ENCODE measurements at places on chromosomes 2 and 18. TPM values are rescaled to one million over a fixed set of nuclear protein-coding genes. Genes with fewer than 3 reads are reported as not detected.
A peak's percentile ranks its signal among the peaks of the same experiment; 100 is the strongest.

The SKA1 gene
- 0.61 TPM for total RNA-seq

The GGCX gene
- 20.8 TPM for total RNA-seq

The BBS5 gene
- total RNA-seq, result 8.4 TPM

- no peaks in the 10 kb centered on the region for H3K36me3 ChIP-seq
- H3K27ac ChIP-seq, result no peak overlapping the region
- no peaks in the 10 kb centered on the region for H3K4me1 ChIP-seq
- DNase-seq, result no peak
- no peak overlapping the region for H3K4me3 ChIP-seq
- H3K27me3 ChIP-seq, result no peaks in the 10 kb centered on the region
Observed at GRCh38 chr18:76857476-76857875, 35.1 kb downstream of the ZNF236 start.

GRCh38 chr2:232829988-232830387 is 40.1 kb upstream of the SNORC start:
- H3K4me1 ChIP-seq, result no peaks in the 10 kb centered on the region
- DNase-seq, result no peak

DNA sequence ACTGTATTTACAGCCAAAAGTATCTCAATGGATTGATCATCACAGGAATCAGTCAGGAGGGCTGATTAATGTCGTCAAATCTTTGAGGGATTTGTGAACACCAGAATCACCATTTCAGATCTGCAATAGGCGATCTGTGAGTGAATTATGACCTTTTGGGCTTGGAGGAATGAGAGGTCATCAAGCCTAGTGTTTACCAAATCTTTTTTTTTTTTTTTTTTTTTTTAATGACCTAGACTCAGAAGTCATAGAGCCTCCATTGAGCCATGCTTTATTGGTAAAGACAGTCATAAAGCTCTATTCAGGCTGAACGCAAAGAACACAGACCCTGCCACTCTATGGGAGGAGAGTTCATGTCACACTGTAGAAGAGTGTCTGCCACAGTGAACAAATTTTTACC is 97.7 kb downstream of the SOCS6 start:
- no peak overlapping the region for H3K4me3 ChIP-seq
- DNase-seq, result no peak
- no peaks in the 10 kb centered on the region for H3K4me1 ChIP-seq
- H3K27ac ChIP-seq, result no peak overlapping the region
- H3K27me3 ChIP-seq, result no peaks in the 10 kb centered on the region

DNA sequence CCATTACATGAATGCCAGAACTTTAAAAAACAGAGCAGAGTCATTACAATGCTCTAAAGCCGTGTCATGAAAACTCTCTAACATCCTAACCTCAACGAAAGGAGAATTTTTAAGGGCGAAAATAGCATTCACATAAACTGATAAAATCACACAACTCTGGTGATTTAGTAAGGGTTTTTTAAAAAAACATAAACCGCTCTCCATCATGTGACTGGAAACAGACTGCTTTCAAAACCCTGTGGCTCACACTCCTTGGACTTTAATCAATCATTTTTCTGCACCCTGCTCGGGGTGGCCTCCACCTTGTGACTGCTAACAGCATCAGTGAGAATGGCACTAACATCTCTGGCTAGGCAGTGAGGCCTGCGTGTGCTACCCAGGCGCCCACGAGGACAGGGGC is 12.1 kb downstream of the DOCK10 start:
- no peak overlapping the region for H3K4me3 ChIP-seq
- peaks cover 34% of the 10 kb centered on the region for H3K4me1 ChIP-seq
- H3K27me3 ChIP-seq, result no peaks in the 10 kb centered on the region
- no peaks in the 10 kb centered on the region for H3K36me3 ChIP-seq
- DNase-seq, result no peak

DNA sequence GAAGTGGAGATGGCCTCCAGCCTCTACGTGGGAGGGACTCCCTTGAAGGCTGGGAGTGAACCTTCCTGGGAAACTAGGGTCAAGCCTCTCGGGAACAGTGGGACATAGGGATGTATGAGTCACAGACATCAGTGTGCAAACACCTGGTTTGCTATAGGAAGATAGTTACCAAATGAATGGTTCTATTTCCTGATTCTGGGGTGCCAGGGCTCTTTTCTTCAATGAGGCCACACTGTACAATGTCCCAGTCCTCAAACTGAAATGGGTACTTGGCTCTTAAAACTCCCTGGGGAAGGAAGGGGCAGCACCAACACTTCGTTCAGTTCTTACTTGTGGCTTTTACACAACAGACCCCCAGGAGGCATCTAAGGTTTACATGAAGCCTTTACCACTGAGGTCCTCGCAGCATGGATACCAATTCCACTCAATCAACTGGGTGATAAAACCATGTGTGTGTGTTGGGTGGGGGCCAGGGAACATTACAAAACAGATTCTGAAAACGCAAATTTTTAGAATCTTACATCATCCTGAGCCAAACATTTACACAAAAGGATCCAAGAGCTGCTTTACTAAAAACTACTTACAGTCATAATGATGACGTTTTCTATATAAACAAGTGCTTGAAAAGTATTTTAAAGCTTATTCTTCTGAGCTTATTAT is 10.4 kb downstream of the ERFE start:
- no peak overlapping the region for H3K27ac ChIP-seq
- H3K4me1 ChIP-seq, result peaks cover 6% of the 10 kb centered on the region
- DNase-seq, result no peak
- peaks cover 69% of the 10 kb centered on the region for H3K36me3 ChIP-seq
- no peaks in the 10 kb centered on the region for H3K27me3 ChIP-seq

GRCh38 chr2:5713101-5713500 is 20.9 kb downstream of the SOX11 start:
- no peaks in the 10 kb centered on the region for H3K4me1 ChIP-seq
- no peak overlapping the region for H3K4me3 ChIP-seq
- no peak overlapping the region for H3K27ac ChIP-seq
- DNase-seq, result no peak
- no peaks in the 10 kb centered on the region for H3K27me3 ChIP-seq

- no peaks in the 10 kb centered on the region for H3K36me3 ChIP-seq
- no peaks in the 10 kb centered on the region for H3K27me3 ChIP-seq
- no peak overlapping the region for H3K27ac ChIP-seq
- H3K4me1 ChIP-seq, result no peaks in the 10 kb centered on the region
- DNase-seq, result no peak
Observed at GRCh38 chr2:211447548-211447947, 891.1 kb downstream of the CPS1 start.

DNA sequence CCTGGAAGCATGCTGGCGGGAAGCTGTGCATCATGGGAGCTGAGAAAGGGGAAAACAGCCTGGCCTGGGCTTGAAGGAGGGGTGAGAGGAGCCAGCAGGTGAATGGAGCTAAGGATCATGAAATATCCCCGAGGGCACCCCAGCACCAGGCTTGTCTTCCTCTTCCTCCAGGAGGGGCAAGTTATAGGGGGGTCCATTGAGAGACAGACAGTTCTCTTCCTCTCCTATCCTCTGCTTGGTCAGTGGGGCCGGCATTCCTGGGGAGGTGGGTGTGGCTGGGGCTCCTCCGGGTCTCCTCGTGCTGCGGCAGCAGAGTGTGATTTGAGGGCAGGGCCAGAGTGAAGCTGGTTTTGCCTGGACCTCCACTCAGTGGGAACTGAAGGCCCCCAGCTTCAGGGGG is 78.9 kb downstream of the LIPG start:
- peaks cover 5% of the 10 kb centered on the region for H3K4me1 ChIP-seq
- H3K27ac ChIP-seq, result no peak overlapping the region
- H3K27me3 ChIP-seq, result no peaks in the 10 kb centered on the region
- H3K36me3 ChIP-seq, result no peaks in the 10 kb centered on the region
- DNase-seq, result no peak

- no peak for DNase-seq
- H3K4me1 ChIP-seq, result peaks cover 6% of the 10 kb centered on the region
- H3K4me3 ChIP-seq, result no peak overlapping the region
- no peaks in the 10 kb centered on the region for H3K36me3 ChIP-seq
- no peak overlapping the region for H3K27ac ChIP-seq
Observed at GRCh38 chr2:47204691-47205090, 49.6 kb upstream of the STPG4 start.

DNA sequence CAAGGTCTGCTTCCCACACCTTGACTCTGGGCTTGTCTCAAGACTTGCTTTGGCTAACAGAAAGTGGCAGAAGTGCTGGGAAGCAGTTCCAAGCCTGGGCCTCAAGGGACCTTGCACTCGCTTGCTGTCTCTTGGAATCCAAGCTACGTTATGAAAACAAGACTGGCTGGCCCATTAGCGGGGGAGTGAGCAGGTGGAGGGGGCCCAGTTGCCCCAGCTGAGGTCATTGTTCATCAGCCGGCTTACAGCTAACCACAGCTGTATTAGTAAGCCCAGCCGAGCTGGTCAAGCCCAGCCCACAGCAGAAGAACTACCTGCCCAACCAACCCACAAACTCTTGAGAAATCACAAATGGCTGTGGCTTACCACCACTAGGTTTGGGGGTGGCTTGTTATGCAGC is 63.1 kb downstream of the MARCO start:
- DNase-seq, result peak; percentile 1
- H3K4me3 ChIP-seq, result no peak overlapping the region
- no peaks in the 10 kb centered on the region for H3K36me3 ChIP-seq
- H3K27ac ChIP-seq, result no peak overlapping the region
- H3K27me3 ChIP-seq, result no peaks in the 10 kb centered on the region
- H3K4me1 ChIP-seq, result no peaks in the 10 kb centered on the region

Data from heart left ventricle (tissue), 16 donors.